Caco-2 (cell line): ENCODE measurements at places on chromosomes 1 and 21.

DNA sequence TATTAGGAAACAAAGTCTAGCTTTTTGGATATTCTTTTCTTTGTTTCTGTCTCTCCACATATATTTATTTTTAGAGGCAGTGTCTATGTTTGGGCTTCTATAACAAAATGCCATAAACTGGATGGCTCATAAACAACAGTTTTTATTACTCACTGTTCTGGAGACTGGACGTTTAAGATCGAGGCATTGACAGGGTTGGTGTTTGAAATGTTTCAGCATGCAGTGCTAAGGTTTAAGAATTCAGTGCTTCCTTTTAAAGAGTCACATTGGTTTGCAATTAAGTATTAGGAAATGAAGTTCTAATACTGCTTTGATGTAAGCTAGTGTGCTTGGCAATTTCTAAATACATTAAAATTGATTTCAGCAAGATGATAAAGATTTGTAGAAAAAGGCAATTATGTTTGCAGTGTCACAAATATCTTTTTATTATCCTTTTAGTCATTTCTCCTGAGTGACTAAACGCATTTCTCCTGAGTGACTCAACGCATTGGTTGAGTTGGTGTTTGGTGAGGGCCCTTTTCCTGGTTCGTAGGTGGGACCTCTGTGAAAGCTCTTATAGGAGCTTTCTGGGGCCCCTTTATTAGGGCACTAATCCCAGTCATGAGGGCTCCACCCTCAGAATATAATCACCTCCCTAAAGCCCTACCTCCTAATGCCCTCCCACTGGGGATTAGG lies 317.0 kb downstream of the USP25 start:
- no peak for DNase-seq

DNA sequence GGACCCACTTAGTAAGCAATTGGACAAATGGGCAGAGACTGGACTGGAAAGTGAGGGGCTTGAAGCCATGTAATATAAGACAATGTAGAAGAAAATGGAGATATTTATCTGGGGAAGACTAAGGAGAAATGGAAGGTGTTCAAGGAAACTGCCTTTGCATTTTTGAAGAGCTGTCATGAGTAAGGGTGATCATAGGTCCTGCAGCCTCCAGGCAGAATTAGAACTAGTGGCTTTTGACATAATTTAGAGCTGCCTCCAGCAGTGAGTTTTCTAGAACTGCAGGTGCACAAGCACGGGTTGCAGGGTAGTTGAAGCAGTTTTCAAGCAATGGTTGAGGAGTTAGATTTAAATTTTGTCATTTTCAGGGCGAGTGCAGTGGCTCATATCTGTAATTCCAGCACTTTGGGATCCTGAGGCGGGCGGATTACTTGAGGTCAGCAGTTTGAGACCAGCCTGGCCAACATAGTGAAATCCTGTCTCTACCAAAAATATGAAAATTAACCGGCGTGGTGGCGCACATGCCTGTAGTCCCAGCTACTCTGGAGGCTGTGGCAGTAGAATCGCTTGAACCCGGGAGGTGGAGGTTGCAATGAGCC lies 3.7 kb upstream of the CDC14A start:
- no peak for DNase-seq

- DNase-seq: no peak
Measured at GRCh38 chr1:53644496-53644895, 94.5 kb downstream of the GLIS1 start.

DNA sequence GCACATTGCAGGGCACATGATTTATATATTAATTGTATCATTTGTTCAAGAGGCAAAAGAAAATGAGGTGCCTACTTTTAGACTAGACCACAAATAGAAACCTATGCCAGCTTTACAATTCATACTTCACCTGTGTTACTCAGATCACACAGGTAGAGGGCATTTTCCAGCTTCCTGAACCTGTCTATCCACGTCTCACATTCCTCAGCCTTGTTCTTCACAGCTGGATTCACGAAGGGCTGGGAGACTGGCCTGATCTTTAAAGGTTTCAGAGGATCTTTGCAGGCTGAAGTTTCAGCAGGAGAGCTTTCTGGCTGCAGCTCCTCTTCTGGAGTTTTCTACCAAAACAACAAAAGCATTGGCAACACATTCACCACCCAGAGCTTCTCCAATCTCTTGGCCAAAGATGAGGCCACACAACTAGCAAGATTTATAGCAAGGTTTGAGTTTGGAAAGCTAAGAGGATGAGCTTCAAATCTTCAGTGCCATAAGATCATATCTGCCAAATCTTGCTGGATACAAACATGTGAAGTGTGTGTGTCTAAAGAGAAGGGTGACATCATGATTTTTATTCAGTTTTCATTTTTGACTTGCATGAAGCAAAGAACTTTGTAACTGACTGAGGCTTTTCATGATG lies 71.0 kb upstream of the CYP2J2 start:
- no peak for DNase-seq
